Fibroblast of villous mesenchyme (primary cell): ENCODE measurements at places on chromosomes 12 and 14. TPM values are rescaled to one million over a fixed set of nuclear protein-coding genes. Genes with fewer than 3 reads are reported as not detected.

- no peak for DNase-seq
Observed at GRCh38 chr12:128956755-128957154, 103.5 kb downstream of the GLT1D1 start.

DNA sequence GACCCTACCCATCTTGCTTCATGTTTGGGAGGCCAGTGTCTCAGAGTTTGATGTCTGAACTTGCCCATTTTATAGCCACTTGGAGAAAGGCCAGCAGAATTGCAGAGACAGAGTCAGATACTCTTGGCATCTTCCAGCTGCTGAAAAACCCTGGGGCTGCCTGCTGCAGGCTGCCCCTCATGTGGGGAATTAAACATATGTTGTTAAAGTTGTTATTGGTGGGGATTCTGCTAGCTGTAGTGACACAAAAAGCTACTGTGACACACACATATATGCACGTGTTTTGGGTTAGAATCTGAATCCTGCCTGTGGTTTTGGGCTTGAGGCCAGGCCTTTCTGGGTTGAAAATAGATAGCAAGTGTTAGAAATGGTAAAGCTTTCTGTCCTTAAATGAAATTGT lies 1288.4 kb downstream of the AACS start:
- no peak for DNase-seq

DNA sequence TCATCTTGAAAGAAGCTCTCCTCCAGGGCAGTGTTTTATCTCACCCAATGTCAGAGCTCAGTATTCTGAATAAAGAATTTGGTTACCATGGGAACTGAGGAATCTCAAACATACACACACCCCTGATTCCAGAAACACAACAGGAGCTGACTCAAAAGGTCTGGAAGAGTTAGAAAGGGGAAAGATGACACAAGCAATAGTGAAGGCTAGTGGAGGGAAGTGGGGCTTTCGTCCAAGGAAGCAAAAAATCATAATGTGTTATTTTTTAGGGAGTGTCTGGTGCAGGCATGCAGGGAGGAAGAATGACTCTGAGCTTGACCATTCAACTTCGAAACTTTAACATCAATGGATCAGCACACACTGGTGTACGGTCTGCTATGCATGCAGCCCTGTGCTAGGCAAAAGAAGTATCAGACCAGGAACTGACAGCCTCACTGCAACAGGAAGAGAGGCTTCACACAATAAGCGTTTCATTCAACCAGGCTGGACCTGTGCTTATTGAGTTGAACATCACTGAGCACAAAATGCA lies 20.3 kb downstream of the HEBP1 start:
- peak; percentile 95 for DNase-seq

Gene NPFF
- not detected in 2 replicates for total RNA-seq

Gene PSME1
- 95.7 and 147 TPM in 2 replicates for total RNA-seq
